ACHN (cell line): ENCODE measurements at places on chromosomes 13 and 19.
A peak's percentile ranks its signal among the peaks of the same experiment; 100 is the strongest.

DNA sequence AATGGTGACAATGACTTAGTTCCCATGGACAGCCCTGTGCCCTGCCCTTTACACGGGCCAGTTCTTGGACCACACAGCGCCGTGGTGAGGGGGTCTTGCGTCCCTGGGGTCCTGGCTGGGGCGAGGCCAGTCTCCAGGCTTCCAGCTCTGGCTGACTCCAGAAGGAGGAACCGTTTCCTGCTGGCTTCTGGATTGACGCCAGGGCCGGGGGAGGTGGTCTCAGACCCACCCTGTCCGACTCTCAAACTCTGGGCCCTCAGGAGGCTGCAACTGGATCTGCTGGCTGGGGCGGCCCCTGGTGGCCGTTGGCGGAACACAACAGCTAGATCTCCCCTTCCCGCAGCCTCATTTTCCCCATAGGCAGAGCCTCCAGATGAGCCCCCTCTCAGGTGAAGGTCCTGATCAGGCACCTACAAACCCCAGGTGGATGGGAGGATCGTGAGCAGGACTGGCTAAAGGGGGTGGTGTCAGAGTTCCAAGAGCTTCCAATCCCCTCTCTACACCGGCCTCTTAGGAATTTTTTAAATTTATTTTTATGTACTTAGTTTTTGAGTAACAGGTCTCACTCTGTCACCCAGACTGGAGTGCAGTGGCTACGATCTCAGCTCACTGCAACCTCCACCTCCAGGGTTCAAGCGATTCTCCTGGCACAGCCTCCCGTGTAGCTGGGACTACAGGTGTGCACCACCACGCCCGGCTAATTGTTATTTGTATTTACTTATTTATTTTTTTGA, 8.0 kb downstream of the CCDC194 start:
- DNase-seq = peak; percentile 41

DNA sequence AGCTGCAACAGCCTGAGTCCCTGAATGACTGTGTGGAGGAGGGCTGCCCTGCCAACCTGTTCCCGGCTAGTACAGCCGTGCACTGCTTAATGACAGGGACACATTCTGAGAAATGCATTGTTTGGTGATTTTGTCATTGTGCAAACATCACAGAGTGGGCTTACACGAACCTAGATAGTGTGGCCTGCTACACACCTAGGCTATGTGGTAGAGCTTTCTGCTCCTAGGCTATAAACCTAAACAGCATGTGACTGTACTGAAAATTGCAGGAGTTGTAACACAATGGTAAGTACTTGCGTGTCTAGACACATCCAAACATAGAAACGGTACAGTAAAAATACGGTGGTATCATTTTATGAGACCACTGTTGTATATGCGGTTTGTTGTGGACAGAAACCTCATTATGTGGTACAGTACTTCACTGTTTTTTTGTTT, 35.0 kb downstream of the VASP start:
- DNase-seq = no peak

- DNase-seq = no peak
These were observed 23.3 kb downstream of the ZNF627 start for GRCh38 chr19:11620553-11620952.

DNA sequence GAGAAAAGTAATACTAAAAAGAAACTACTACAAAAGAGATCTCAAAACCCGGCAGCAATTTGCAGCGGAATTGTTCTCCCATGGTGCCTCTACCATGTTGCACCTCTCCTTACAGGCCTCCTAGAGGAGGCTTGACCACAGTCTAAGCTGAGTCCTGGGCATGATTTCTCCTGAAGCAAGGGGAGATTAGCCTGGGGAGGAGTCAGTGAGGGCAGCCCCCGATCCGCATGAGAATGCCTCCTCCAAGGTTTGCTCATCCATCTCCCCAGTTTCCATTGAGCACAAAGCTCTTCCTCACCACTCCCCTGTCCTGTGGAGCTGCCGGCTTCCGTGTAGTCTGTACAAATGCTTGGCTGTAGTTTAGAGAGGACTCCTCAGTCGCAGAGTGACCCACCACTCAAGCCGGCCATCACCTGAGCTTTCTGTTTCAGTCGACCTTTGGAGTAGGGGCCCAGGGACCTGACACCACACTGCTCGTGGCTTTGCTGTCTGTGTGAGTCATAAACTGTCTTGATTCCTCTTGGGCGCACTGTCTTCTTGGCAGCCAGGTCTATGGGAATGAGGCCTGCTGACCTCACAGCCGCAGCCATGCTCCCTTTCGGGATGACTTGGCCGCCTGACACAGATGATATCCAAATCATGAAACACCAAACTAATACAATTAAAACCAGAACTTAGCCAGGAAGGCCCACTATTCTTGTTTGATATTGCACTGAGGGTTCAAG, 72.3 kb downstream of the C1QTNF9 start:
- peak; percentile 5 for DNase-seq

GRCh38 chr19:56508290-56508778, 679 bp downstream of the ZNF471 start:
- no peak for DNase-seq
